ENCODE measurements at places on chromosomes 5 and 9. TPM values are rescaled to one million over a fixed set of nuclear protein-coding genes. Genes with fewer than 3 reads are reported as not detected.

- H3K27ac ChIP-seq = no peak overlapping the region
- DNase-seq = no peak
- no peak overlapping the region for H3K4me3 ChIP-seq
- no peaks in the 10 kb centered on the region for H3K27me3 ChIP-seq
- no peaks in the 10 kb centered on the region for H3K36me3 ChIP-seq
Observed at GRCh38 chr5:131899686-131900085, 45.8 kb downstream of the MEIKIN start.

SLC9A3 gene
- 3.1 TPM for total RNA-seq

GRCh38 chr5:51156838-51157237, 226.4 kb upstream of the ISL1 start:
- no peaks in the 10 kb centered on the region for H3K36me3 ChIP-seq
- H3K4me3 ChIP-seq = no peak overlapping the region
- H3K27me3 ChIP-seq = no peaks in the 10 kb centered on the region

GRCh38 chr5:153601377-153601776, 110.9 kb downstream of the GRIA1 start:
- H3K27ac ChIP-seq = no peak overlapping the region
- no peaks in the 10 kb centered on the region for H3K36me3 ChIP-seq
- no peaks in the 10 kb centered on the region for H3K27me3 ChIP-seq
- H3K4me1 ChIP-seq = no peaks in the 10 kb centered on the region

- peaks cover 15% of the 10 kb centered on the region for H3K4me1 ChIP-seq
- DNase-seq = no peak
- no peak overlapping the region for H3K4me3 ChIP-seq
- H3K27me3 ChIP-seq = no peaks in the 10 kb centered on the region
- H3K27ac ChIP-seq = no peak overlapping the region
Observed at GRCh38 chr5:123558762-123559433, 46.9 kb downstream of the CSNK1G3 start.

DNA sequence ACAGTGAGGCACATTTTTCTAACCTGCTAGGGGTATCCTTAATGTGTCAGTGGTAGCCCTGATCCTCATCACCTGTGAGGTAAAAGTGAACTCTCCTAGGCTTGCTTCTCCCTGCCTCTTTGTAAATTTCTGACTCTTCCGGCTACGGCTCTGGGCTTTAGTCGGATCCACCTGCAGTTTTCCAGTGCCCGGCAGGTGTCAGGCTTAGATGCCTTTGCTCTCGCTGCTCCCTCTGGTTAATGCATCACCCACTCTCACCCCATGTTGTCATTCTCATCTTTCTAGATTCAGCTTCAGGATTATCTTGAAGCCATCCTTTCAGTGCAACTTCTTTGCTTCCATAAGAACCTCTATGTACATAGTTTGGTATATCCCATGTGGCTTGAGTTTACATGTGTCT, 3.6 kb downstream of the CEP78 start:
- H3K27me3 ChIP-seq = no peaks in the 10 kb centered on the region
- peak; percentile 49 for DNase-seq
- H3K4me1 ChIP-seq = peaks cover 7% of the 10 kb centered on the region
- H3K36me3 ChIP-seq = peaks cover 14% of the 10 kb centered on the region

GRCh38 chr5:14937254-14937653, 65.7 kb upstream of the ANKH start:
- no peak for DNase-seq
- no peaks in the 10 kb centered on the region for H3K36me3 ChIP-seq
- no peaks in the 10 kb centered on the region for H3K4me1 ChIP-seq
- H3K27ac ChIP-seq = no peak overlapping the region
- H3K4me3 ChIP-seq = no peak overlapping the region
- no peaks in the 10 kb centered on the region for H3K27me3 ChIP-seq

Data from GM23338 (cell line).